ENCODE measurements at places on chromosomes 4 and X.

DNA sequence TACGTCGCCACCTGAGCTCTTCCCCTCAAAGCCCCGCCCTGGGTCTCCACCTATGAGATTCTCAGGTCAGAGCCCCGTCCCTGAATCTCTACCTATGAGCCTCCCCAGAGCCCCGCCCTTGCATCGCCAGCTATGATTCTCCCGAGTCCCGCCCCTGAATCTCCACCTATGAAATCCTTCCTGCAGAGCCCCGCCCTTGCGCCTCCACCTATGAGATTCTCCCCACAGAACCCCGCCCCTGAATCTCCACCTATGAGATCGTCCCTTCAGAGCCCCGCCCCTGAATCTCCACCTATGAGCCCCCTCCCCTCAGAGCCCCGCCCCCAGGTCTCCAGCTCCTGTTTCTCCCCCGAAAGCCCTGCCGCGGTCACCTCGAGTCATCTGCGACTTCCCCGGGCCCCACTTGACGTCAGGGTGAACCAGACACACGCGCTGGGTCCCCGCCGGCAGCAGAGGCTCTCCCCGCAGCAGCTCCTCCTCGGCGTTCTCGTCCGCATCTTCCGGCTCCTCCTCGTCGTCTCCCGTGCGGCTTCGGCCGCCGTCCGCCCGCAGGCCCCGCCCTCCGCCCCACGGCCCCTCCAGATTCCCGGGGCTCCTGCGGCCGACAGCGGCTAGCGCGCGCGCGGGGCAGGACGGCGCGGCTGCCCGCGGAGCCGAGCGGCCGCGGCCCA is 393 bp downstream of the GTPBP6 start:
- peak; percentile 98 for DNase-seq

GRCh38 chr4:145496292-145496691 is 14.6 kb downstream of the SMAD1 start:
- no peak for DNase-seq

GRCh38 chr4:184267673-184268583 is 50.3 kb upstream of the ENPP6 start:
- peak; percentile 94 for DNase-seq

DNA sequence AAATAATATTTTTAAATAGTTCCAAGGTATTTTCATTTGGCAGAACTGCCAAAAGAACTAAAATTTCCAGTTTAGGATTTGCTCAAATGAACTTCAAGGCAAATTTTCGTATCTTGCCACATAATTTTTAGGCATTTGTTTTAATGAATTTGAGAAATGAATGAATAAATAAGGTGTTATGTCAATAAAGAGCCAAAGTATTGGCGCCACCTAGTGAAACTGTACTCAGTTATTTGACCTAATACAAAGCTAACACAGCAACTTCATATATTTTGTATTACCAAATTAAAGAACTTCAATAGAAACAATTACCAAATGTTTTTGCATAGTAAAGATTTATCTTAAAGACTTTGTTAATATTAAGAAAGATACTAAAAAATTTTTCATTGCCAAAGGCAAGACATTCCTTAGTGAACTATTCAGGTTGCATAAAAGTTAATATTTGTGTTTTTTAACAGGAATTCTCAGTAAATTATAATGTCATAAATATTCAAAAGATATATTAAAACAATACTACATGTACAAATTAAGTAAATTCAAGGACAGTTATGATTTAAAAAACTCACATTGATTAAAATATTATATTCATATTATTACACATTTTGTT is 50.3 kb downstream of the STPG2 start:
- DNase-seq, result peak; percentile 8

GRCh38 chr4:62015043-62015739 is 815.1 kb downstream of the ADGRL3 start:
- no peak for DNase-seq

DNA sequence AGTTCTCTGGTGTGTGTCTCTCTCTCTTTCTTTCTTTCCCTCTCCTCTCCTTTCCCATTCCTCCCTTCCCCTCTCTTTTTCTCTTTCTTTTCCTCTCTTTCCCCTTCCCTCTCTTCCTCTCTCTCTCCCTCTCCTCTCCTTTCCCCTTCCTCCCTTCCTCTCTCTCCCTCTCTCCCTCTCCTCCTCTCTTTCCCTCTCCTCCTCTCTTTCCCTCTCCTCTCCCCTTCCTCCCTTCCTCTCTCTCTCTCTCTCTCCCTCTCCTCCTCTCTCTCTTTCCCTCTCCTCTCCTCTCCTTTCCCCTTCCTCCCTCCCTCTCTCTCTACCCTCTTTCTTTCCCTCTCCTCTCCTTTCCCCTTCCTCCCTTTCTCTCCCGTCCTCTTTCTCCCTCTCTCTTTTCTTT is 12.4 kb upstream of the EOLA1 start:
- DNase-seq, result no peak

GRCh38 chr4:166386491-166387360 is 513.7 kb downstream of the TLL1 start:
- DNase-seq, result no peak

GRCh38 chrX:30990361-30990760 is 81.5 kb downstream of the FTHL17 start:
- DNase-seq, result no peak

GRCh38 chr4:173169428-173170181 is 994 bp downstream of the GALNT7 start:
- peak; percentile 70 for DNase-seq

DNA sequence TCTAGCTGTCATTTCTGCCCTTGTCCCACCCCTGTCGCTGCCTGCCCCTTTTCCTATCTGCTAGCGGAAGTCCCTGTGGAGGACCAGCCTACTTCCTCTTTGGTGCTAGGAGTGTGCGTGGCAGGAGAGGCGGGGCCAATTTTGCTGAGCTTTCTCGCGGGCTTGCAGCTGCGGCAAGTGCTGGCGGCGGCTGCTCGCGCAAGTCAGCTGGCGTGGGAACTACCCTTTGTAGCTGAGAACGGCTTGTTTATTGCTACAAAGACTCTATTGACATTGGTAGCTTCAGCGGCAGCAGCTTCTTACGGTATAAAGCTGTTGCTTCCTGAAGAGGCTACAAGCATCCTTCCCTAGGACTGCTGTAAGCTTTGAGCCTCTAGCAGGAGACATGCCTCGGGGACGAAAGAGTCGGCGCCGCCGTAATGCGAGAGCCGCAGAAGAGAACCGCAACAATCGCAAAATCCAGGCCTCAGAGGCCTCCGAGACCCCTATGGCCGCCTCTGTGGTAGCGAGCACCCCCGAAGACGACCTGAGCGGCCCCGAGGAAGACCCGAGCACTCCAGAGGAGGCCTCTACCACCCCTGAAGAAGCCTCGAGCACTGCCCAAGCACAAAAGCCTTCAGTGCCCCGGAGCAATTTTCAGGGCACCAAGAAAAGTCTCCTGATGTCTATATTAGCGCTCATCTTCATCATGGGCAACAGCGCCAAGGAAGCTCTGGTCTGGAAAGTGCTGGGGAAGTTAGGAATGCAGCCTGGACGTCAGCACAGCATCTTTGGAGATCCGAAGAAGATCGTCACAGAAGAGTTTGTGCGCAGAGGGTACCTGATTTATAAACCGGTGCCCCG is at the start of gene MAGEH1:
Gene MAGEH1, plus strand, starts transcription at position 138 of the 843 bp plus-strand sequence. Its CDS starts 248 bp downstream, at position 386.
- peak; percentile 81 for DNase-seq

DNA sequence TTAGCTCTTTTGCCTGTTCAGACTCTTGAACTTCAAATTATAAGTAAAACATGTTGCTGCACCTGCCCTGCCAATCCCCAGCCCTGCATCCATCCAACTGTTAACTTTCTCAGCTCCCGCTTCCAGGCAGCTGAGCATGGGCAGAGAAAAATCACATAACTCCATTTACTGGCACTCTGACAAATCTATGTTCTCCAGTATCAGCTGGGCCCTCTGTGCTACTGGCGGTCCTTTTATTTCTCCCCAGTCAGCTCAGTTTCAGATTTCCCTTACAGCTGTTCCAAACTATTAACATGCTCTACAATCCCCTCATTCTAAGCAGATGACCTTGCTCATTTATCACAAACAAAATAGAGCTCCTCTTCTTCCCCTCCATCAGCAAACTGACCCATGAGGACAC is 240.4 kb upstream of the TET2 start:
- no peak for DNase-seq

DNA sequence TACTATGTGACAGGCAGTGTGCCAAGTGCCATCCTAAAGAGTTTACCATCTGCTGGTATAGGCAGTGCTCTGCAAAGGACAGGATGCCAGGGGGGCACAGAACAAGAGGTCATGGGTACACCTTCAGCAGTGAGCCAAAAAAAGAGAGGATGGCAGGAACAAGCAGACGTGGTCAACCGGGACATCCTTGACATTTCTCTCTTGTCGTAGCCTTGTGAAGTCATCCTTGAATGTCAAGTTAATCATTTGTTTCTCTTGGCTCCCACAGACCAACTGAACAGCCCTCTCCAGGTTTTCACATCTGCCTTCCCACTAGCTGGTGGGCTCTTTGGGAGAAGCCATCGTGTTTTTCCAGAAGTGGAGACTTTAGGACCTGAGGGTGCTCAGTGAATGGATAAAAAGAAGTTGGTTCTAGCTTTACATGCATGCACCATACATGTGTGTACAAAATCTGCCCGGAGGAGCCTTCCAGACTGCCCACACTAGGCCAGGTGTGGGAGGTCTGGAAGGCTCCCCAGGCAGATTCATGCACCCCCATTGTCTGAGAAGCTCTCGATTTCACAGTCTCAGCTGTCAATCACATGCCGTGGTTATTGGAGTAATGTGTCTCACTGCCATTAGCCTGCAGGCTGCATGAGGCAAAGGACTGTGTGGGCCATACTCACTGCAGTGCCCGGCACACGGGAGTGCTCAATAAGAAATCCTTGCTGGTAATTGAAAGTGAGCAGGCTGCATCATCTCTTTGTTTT is 16.4 kb downstream of the PNMA6F start:
- DNase-seq, result no peak

DNA sequence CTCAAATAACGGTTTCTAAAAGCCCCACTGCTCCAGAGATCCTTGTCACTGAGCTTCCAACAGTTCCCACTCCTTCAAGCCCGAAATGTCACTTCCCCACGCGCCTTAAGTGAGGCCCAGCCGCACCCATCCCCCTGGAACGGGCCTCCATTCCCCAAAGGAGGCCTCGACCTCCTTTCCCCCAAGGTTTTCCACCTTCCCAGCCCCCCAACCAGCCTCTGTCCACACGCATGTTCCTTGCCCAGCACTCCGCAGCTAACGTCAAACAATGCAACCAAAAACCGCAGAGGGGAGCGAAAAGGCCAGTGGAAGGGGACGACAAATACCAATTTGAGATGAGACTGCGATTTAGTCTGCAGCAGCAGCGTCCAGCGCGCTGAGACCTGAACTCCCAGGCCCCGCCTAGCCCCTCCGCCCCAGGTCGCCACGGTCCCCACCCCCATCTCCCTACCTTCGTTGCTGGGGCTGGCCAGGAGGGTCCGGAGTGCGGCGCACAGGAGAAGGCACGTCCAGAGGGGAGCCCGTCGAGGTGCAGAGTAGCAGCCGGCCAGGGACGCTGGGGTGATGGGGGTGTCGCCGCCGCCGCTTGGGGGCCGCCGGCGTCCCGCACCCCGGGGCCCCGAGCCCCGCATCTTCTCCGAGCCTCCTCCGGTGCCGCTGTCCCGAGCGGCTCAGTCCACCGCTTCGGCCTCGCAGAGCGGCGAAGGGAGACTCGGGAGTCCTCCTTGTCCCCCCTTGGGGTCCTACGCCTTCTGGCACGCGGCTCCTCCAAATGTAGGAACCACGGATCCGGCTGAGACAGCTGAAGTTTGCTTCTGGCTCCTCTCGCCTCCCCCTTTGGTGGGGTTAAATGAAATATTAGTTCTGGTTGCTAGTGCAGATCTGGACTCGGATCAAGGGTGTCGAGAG is 924 bp downstream of the EPHA5 start:
- peak; percentile 59 for DNase-seq

GRCh38 chrX:111040377-111041017 is 55.5 kb upstream of the PAK3 start:
- DNase-seq, result peak; percentile 79

DNA sequence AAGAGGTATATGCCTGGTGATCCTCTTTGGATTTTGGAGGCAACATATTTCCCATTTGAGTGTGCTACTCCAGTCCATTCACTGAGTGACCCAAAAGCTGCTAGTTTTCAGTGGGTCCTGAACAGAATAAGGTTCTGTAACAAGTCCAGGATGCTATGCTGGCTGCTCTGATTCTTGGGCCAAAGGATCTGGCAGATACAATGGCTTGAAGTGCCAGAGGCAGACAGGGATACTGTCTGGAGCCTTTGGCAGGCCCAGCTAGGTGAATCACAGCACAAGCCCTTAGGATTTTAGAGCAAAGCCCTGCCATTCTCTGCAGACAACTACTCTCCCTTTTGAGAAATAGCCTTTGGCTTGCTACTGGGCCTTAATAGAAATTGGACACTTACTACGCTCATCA is 40.6 kb downstream of the DCHS2 start:
- no peak for DNase-seq

DNA sequence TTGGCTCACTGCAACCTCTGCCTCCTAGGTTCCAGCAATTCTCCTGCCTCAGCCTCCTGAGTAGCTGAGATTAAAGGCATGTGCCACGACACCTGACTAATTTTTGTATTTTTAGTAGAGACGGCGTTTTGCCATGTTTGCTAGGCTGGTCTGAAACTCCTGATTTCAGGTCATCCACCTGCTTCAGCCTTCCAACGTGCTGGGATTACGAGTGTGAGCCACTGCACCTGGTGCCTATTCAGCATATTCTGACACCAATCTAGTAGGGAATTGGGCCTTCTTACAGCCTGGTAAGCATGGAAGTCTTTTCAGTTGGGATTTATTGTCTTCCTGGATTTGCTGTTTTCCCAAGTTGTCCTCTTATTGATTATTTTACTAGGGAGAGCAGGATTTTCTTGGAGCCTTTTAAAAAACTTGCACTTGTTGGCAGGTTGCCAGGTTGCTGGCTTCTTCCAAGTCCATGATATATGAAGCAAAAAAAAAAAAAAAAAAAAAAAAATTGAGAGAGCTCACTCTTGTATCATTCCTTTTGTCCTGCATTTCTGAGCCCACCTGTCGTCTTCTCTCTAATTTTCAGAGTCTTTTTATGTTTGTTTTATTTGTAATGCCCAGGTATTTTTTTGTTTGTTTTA is 43.7 kb downstream of the TMPRSS11E start:
- peak; percentile 7 for DNase-seq

DNA sequence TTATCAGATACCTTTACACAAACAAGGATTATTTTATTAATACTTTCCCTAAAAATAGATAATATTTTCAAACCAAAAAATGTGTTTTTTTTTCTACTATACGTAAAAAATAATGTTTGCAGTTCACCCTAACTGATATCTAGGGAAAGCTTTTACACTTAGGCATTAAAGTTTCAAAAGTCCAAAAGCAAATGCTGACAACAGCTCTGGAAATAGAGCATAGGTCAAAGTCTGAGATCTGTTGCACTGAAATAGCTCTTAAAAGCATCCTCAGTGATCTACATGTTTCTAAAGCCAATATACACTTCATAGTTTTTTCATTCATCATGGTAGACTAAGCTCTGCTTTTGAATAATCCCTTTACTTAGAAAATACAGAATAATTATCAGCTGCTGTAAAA is 222.8 kb downstream of the TRAM1L1 start:
- DNase-seq, result no peak

GRCh38 chrX:24167719-24168472 is 18.4 kb downstream of the ZFX start:
- DNase-seq, result peak; percentile 50

- no peak for DNase-seq
Measured at GRCh38 chr4:146975036-146975435, 29.4 kb upstream of the TTC29 start.

All from fibroblast of lung (primary cell).